ENCODE measurements at places on chromosomes 2 and 18.

DNA sequence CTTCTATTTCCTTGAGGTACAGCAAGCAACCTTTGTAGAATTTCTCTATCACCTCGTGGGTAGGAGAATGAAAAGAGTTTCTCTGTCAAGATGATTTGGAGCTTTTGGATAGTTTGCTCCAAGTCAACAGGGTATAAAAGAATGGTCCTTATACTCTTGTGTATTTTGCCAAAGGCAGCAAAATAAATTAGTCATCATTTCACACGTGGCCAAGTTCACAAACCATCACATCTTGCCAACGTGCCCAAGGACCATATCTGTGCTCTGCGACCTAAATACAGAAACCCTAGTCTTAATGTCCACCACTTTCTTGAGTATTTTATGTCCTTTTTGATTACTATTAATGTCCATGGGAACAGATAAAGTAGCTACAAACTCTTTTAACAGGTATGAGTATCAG is 262.9 kb downstream of the AFF3 start:
- DNase-seq = no peak

- DNase-seq = no peak
These were observed 31.4 kb upstream of the ZNG1B start for GRCh38 chr2:113406114-113406513.

GRCh38 chr2:224111576-224111975 is 72.5 kb upstream of the SERPINE2 start:
- no peak for DNase-seq

- no peak for DNase-seq
These were observed 9.8 kb downstream of the SCN9A start for GRCh38 chr2:166365803-166366420.

DNA sequence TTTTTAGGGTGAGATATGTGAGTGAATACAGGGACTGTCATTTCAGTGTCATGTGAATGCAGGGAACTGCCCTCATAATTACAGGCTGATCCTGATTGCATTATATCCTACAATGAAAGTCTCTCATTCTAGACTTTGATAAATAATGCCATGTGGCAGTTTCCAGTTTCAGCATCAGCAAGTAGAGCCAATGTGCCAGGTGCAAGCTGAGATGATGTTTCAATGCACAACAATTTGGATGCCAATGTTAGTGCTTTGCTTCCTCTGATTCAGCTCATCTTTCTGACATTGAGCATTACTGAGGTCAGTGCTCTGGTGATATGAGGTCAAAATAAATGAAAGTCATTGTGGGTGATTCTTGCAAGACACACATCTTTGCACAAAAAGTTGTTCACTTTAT is 63.7 kb upstream of the TFPI start:
- DNase-seq = no peak

GRCh38 chr18:59038295-59039039 is 101.2 kb upstream of the SEC11C start:
- no peak for DNase-seq

DNA sequence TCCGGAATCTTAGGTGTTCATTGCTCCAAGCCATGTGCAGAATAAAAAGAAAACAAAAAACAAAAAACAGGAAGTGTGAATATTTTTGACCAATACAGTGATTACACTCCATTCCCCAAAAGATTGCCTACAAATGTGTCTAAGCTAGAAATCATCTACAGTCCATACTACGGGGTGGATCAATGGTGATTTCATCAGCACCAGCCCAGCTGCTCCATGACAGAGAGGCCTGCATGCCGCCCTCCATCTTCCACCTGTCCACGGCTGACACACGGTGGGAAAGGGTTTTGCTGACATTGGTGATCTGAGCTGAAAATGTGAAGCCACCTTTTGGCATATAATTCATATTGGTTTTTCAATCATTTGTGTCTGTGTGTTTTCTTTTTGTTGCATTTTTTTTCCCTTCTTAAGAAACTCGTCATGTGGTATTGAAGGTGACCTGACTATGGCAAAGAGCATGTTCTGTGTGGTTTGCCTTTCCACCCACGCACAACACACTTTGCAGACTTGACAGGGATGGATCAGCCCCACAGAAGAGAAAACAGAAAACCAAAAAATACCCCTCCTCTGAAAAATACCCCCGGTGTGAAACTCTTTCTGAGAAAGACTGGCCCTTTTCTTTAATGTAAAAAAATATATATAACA is 533.1 kb downstream of the RNF144A start:
- DNase-seq = no peak

DNA sequence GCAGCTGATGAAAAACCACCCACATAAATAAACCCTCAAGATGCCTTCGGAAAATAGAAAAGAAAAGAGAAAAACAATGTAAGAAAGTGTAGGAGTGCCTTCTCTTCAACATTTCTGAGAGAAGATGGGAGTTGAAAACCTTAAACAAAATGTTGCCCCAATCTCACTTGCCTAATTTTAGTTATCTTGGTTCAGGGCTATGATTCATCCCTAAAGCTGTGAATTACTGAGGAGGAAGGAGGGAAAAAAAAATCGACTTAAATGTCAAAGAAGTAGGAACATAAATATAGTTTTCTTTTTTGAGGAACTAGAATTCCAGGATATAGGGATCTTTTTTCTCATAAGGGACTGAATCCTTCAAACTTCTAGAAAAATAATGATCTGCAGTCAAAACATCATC is 360.3 kb downstream of the TGIF1 start:
- no peak for DNase-seq

DNA sequence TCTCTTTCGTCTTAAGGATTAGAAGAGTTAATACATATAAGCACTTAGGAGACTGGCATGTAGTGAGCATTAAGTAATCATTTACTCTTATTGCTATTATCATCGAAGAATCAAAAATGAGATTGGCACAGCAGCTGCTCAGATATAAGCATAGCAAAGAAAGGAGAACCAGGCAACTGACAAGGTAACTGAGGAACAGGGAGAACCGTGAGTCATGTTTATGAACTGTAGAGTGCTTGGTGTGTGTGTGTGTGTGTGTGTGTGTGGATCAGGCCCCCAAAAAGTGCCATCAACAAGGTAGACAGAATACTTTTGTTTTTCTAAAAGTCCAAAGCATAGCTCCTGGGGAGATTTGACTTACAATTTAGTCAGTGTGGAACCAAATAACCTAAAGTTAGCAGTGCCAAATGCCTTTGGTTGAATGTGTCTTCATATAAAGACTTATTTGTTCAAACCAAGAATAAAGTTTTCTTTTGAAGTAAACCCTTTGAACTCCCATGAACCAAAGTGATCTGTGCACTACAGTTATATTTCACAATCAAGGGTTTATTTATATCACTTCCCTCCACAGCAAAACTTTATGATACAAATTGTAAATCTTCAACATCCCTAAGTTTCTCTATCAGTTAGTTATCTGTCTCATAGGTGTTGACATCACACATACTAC is 660.6 kb downstream of the NYAP2 start:
- DNase-seq = no peak

All from stimulated activated CD4-positive, alpha-beta T cell treated with anti-CD3 and anti-CD28 coated beads, TNF-alpha, amount 100 ng/mL, for 48 hours (primary cell).